Esophagus squamous epithelium (tissue), 5 donors: ENCODE measurements at places on chromosomes 11 and 22.

- DNase-seq, result no peak
These were observed 77.5 kb upstream of the PHOX2A start for GRCh38 chr11:72321381-72321996.

DNA sequence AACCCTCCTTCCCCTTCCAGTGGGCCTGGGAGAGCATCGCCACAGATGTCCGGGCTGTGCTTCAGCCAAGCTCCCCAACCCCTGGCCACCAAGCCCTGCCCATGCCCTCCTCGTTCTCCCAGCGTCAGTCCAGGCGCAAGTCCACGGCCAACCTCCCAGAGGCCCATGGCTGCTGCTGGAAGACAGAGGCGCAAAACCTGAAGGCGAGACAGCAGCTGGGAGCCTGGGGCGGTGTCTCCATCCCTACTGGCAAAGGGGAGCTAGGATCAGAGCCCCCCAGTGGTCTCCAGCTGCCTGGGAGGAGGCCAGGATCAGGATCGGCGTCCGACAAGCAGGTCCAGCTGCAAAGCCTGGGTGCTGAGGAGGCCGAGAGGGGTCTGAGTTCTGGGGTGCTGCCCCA, 1.9 kb downstream of the TSGA10IP start:
- DNase-seq, result no peak

DNA sequence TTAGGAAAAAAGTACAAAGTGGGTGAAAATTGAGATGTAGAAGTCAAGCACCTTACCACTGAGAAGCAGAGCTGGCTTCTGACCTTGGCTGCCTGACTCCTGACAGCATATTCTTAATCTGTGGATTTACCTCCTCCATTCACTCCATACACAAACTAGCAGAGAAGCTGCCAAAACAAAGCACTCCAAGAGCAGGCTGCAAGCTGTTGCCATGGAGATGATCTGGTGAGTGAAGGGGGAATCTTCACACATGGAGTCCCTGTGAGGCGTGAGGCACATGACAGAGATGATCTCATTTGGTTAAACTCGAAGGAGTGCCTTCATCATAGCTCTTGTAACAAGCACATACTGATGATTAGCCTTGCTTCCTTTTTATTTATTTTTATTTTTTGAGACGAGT, 16.1 kb downstream of the COMMD9 start:
- no peak for DNase-seq

DNA sequence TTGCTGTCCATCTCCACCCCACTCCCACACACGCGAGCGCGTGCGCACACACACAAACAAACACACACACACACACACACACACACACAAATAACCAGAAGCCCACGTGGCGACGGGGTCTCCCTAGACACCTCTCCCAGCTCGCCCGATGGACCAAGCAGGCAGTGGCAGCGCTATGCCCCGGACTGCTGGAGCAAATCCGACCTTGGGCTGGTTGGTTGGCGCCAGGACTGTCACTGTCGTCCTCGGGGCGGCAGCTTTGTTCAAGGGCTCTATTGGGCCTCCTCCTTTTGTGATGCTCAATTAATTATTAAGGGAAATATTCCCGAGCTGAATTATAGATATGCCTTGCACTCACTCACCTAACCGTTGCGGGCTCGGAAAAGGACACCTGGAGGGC, 1.7 kb upstream of the KCNA4 start:
- no peak for DNase-seq

DNA sequence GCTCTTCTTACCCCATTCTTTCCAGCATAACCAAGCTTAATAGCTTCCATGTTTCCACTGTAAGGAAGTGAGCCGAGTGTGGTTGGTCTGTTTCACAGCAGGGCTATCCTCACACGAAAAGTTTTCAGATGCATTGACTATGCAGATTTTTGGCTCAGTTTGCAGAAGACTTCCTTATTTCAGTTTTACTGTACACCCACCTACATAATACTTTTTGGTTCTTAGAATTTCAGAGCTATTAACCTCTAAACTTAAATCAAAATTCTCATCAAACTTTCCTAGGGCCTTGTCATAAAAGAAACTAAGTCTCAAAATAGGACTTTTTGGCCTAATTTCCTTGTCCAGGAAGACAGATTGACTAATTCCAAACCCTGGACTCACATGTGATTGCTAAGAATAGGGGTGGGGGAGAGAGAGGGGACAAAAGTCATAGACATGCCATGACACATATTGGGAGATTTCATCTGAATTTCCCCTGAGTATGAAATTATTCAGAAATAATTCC, 7.3 kb upstream of the EHF start:
- no peak for DNase-seq

DNA sequence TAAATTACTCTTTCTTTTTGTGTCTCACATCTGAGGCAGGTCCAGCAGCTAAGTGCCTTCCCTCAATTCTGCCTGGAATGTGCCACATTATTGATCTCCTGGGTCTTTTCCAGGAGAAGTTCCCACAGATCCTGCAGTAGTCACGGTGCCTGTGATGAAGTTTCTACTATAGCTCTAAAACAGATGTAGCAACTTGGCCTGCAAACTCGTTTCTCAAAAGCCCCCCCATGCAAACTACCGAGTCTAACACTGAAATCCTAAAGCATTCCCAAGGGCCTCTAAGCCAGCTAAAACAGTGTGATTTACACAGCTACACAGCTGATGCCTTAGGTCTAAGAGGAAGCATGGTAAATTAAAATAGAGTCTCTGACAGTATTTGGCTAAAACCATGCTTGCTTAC, 54.3 kb downstream of the DDI1 start:
- no peak for DNase-seq
